ENCODE measurements at places on chromosomes 1 and 21.

DNA sequence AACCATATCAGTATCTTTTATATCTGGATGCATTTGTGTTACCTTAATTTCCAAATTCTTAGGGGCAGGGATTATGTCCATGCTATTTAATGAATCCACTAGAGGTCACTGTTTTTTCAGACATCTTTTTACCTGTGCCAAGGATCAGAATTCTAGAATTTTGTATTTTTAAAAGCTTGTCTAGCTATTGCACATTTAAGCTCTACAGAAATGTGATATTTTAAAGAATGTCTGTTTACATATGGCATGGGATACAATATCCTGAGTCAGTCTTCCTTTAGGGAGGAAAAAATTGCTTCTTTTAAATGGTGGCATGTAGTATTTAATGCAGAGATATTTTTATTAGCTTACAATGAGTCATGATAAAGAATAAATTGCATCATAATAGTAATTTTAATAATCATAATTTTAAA, 11.3 kb downstream of the RPAP2 start:
- DNase-seq = peak; percentile 44

- DNase-seq = peak; percentile 86
Observed at GRCh38 chr1:98323388-98323787, 338.1 kb upstream of the SNX7 start.

DNA sequence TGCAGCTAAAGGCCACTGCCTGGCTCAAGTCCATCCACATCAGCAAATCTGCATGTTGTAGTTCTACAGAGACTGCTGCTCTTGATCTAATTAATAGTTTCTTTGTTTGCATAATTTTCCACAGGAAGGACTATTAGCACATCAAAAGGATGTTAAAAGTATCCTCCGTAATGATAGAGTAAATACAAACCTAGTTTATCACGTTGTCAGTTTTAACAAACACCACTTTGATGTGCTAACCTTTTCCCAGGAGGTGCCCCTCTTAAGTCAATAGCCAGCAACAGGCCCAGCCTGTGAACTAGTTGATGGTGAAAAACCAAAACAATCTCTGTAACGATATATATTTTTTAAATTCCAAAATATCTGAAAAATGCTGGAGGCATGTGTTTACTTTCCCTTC, 64.2 kb upstream of the SLC22A15 start:
- DNase-seq = no peak

GRCh38 chr1:57470036-57470435, 46.2 kb upstream of the DAB1 start:
- DNase-seq = peak; percentile 35

DNA sequence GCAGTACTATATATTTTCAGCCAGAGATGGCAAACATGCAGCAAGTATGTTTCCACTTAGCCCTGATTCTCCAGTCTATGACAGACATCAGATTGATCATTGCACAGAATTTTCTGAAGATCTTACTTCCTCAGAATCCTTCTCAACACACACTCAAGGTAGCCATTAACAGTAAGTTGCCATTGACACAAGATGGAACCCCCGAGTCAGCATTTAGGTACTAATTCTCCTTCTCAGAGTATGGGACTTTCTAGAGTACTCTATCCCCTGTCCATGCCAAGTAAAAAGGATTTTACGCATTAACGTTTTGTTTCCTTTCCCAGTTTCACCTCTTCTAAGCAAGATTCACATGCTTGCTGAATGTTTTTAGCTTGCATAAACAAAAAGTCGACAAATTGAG, 63.5 kb downstream of the SGIP1 start:
- DNase-seq = no peak

- no peak for DNase-seq
Observed at GRCh38 chr1:27655151-27655937, 16.6 kb downstream of the IFI6 start.

DNA sequence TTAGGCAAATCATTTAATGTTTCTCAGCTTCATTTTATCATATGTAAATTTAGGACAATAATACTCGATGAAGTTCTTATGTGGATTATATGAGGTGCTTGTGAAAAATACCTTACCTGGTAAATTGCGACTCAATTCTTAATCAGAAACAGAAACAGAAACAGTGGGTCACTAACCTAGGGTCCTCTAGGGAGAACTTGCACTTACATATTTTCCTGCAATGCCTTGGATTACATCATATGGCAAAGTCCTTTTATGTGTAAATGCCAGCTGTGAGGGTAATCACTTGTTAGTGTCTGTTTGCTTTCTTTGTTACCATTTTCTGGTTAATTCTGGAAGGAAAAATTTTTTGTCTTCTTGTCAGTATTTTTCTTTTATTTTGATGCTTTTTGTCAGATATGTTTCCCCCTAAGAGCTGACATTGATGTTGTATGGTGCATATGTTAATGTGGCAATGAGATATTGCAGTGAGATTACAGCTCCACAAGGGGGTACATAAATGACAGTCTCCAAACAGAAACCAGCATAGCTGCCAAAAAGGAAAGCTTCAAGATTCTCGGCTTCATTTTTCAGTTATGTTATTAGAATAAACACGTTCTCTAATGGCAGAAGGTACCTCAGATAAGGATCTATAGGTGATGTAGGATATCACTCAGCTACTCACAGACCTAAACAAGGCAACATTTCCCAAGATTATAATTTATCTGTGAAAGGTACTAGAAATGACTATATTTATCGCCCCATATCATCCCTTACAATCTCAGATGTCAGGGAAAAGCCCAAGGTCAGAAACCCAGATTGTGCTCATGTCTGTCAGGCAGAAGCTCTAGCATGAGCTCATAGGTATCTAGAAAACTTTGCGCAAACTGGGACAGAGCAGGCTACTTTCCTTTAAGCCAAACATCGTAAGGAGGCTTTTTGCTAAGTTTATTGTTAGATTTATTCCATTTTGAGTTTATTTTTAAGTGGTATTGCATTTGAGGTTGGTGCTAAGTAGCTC, 119.9 kb downstream of the FASLG start:
- DNase-seq = peak; percentile 18

DNA sequence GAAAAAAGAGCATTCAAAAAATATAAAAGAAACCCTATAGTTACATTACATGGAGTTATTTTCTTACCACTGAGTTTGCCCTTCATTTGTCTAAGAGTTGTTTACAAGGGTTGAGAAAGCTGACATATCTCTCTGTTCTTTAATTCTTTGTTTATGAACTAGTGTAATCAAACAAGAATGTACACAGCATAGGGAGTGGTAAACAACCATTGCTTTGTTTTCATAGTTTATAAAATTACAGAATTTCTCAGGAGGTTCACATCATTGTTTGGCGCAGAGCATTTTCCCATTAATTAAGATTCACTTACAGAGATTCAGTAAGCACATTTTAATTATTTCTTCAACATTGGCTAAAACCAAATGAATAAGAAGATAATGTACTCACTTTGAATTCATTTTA, 87.6 kb downstream of the IFI44 start:
- DNase-seq = no peak

DNA sequence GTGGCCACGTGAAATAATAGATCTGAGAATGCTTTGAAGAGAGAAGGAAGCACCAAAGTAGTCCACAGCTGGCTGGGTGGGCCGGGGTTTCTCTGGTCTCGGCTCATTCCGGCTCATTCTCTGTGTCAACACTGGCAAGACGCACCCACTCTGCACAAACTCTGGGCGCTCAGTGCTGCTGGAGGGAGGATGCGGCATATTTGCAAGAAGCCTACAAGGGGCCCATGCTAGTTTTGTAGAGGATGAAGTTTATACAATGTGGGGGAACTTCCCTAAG, 28.8 kb upstream of the TMPRSS2 start:
- no peak for DNase-seq

DNA sequence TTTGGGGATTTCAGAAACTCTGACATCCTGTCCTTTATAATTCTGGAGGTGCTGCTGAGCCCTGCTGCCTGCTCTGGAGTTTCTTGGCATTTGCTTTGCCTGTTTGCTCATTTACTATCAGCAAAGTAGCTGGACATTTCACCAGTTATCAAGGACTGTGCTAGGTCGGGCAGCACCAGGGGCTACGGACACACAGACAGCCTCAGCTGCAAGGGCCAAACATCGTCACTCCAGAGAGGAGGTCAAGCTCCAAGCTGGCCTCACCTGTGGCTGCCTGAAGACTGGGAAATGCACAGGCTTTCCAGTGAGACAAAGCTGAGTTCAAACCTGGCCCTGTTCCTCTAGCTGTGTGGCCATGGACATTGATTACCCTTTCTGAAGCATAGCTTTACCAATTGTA, 143.7 kb downstream of the LRIG2 start:
- DNase-seq = no peak

- no peak for DNase-seq
Observed at GRCh38 chr1:58596631-58597052, 19.6 kb upstream of the TACSTD2 start.

DNA sequence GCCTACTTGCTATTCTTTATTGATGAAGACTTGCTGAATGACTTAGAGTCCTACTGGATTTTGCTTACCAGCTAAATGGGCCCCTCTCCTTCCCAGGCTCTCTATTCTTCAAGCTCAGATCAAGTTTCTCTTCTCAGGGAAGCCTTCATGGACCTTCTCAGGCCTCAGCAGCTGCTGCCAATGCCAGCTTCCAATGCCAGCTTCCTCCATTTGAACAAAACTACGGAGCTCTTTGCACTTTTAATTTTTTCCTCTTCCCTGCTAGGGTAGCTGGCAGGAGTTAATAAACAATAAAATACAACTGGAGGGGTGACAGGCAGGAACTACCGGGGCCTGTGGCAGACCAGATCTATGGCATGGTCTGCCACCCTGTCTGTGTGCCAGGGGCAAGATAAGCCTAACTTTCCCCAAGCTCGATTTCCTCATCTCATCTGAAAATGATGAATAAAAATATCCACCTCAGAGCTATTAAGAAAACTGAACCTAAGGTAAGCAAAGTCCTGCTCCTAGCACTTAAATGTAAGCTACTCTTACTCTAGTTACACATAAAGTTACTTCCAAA, 995 bp upstream of the IPO13 start:
- DNase-seq = no peak

- no peak for DNase-seq
Observed at GRCh38 chr21:41428847-41429246, 2.8 kb downstream of the MX1 start.

DNA sequence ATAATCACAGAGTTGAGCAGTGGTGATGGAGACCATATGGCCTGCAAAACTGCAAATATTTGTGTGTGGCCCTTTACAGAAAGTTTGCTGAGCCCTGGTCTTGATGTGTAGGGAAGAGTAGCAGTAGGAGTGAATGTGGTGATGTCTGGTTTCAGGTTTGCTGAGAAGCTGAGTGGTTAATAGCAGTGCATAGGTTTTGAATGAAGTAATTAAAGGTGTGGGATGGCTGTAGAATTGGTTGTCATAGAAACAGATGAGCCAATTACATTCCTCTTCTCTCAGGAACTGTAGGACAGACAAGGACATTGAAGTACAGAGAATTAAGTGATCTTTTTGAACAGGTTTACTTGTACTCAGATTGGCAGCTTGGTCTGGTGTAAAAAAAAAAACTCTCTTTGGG, 37.4 kb downstream of the PRDM2 start:
- no peak for DNase-seq

GRCh38 chr1:84373436-84374141, 24.7 kb upstream of the DNASE2B start:
- DNase-seq = no peak

DNA sequence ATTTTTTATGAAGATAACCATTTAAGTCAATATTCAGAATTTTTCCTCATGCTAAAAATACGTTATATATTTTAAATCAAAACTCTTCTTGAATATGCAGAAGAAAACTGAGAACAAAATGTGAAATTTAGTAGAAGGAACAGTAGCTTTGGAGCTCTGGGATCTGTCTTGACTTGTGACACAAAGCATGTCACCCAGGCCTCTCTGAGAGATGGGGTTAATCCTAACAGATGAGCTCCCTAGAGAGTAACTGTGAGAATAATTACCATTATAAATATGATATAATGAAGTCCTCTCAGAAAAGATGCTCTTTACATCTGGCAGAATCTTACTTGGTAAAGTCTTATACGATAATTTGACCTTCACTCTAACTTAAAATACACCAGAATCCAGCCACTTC, 272.0 kb downstream of the PTPRC start:
- DNase-seq = no peak

- no peak for DNase-seq
Observed at GRCh38 chr21:36053715-36054062, 6.6 kb downstream of the SETD4 start.

DNA sequence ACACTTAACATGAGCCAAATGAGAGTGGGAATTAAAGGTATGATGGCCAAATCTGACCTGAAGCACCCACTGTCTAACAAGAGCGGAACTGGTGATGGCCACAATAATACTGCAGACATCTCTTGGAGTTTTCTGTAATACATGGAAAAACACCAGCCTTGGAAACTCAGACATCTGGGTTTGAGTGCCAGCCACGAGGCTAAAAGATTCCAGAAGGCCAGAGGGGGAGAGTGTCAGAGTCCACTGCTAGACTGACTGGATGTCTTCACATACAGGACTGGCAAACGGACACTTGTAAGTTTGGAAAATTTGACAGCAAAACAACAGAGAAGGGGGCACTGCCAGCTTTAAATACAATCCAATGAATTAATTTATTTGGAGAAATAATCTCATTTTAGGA, 175.1 kb downstream of the ADSS2 start:
- DNase-seq = peak; percentile 11

- DNase-seq = no peak
Observed at GRCh38 chr1:155466617-155466972, 96.0 kb downstream of the ASH1L start.

- no peak for DNase-seq
Observed at GRCh38 chr1:216388558-216388957, 34.7 kb downstream of the USH2A start.

- no peak for DNase-seq
Observed at GRCh38 chr1:110136911-110137310, 13.4 kb upstream of the SLC6A17 start.

DNA sequence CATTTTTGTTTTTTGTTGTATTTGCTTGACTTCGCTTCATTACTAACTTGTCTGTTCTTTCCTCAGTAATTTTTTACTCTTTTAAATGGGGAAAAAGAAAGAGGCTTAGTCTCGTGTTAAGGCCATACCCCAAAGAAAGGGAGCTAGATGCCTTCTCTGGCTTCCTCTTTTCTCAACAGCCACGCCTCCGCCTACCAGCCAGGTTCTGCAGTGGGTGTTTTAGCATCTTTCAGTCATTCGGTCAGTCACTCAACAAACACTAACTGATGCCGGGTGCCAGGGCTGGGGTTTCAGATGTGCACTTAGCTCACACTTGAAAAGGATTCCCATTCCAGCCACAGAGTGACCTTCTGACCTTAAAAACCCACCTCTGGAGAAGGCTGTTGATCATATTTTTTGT, 46.3 kb upstream of the VAV3 start:
- DNase-seq = no peak

DNA sequence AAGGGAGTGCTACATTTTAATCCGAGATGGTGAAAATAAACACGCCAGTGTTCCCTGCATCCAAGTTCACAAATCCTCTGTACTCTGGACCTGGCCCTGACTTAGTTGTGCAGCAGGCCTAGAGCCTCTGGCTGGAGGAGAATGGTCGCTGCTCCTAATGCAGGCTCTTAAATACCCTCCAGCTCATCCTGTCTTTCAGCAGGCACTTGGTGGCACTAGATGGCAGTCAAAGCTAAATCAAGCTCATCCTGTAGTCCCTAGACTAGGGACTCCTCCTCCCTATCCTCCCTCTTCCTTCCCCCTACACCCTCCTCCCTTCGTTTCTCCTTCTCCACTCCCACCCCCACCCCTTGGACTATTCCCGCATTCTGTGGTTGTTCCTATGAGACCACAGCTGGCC, 41.6 kb upstream of the MTR start:
- peak; percentile 24 for DNase-seq

GRCh38 chr1:54581621-54582035, 33.6 kb downstream of the ACOT11 start:
- peak; percentile 61 for DNase-seq

- DNase-seq = peak; percentile 82
Observed at GRCh38 chr1:61141288-61142042, 59.1 kb downstream of the NFIA start.

GRCh38 chr1:116165572-116165971, 54.4 kb downstream of the MAB21L3 start:
- DNase-seq = peak; percentile 22
